ENCODE measurements at places on chromosomes 16 and 17.

- peak; percentile 26 for DNase-seq
Observed at GRCh38 chr17:65198653-65199382, 61.6 kb downstream of the RGS9 start.

DNA sequence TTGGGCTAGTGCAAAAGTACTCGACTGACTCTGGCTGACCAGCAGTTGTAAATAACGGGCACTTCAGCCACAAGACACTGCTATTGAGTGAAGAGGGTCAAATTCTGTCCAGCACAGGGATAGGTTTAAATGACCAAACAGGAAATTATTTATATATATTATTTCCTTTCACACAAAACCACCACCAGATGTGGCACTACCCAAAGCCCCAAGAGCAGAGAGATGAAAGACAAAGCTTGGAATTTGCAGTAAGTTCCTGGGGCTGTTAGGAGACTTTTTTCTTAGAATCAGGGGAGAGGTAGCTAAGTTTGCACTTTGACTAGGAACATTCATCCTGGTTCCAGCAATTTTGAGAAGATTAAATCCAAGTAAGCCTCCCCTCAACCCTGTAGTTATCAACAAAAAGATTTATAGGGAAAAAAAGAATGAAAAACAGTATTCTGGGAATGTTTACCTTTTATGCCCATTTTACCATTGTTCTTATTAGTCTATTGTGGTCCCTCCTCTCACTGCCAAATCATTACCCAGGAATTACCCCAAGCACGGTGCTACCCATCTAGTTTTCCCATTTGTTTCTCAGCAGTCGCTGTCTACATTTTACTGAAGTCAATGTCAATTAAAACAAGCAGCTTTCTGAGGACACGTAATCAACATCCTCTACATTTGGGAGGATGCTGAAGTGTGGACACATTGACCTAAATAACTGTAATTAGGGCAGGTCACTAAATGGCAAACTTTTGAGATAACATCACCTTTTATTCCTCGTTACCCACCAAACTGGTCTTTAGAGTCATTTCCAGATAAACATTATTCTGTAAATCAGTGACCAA lies 43.5 kb downstream of the GRB7 start:
- DNase-seq, result no peak

DNA sequence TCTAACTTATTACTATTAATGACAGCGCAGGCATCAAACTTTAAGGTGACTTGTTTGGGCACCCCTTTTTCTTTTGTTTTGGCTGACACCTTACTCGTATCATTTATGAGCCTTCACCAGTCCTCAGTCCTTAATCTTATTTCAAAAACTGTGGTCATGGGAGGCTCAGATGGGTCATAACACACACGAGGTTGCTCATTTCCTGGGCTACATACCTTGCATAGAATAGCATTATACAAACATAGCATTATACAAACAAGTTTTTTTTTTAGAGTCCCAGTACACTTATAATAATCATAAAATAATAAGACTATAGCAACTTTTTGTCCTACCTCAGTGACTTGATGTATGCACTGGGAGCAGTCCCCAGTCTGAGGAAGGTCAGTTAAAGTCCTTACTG lies 11.2 kb upstream of the ACSF2 start:
- DNase-seq, result no peak

GRCh38 chr17:67569015-67569451 lies 148.7 kb upstream of the NOL11 start:
- no peak for DNase-seq

DNA sequence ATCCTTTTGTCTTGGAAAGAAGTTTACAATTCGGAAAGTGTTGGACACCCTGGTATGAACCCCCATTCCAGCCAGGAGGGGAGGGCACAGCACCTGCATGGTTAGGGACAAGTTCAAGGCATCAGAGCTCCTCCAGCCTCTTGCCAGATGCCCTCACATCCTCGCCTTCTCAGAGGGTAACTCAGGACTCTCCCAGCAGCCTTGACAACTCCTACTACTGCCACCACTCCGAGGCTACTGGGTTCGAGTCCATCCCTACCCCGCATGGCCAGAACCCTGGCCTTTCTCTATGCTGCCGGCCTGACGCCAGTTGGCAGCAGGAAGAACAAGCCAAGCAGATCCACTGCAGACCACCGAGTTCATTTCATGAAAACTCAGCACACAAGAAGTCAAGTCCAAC lies 34.1 kb downstream of the AXIN2 start:
- no peak for DNase-seq

DNA sequence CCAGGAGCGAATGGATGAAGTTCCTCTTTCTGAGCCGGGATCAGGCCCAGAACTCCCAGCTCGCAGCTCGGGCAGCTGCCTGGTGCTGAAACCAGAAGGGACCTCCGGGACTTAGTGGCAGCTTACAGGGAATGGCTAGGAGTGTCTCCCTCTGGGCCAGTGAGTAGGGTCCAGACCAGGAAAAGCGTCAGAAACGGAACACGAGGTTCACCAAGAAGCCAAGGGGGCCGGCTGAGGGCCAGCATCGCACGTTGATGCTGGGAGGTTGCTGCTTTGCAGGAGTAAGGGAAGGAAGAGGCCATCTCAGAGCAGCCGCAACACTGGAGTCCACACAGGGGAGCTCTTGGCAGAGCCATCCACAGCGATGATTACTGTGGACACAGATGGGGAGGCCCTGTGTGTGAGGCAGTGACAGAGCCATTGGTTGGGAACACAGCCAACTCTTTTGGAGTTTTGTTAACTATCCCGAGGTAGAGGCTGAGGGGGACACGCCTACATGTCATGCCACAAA lies 74.0 kb upstream of the CREBBP start:
- DNase-seq, result peak; percentile 31

- no peak for DNase-seq
Observed at GRCh38 chr16:79532785-79533184, 67.8 kb downstream of the MAF start.

- no peak for DNase-seq
Observed at GRCh38 chr16:80931801-80932707, 74.6 kb downstream of the CMC2 start.

All from DMS153 (cell line).